ENCODE measurements at places on chromosomes 7 and 10.

DNA sequence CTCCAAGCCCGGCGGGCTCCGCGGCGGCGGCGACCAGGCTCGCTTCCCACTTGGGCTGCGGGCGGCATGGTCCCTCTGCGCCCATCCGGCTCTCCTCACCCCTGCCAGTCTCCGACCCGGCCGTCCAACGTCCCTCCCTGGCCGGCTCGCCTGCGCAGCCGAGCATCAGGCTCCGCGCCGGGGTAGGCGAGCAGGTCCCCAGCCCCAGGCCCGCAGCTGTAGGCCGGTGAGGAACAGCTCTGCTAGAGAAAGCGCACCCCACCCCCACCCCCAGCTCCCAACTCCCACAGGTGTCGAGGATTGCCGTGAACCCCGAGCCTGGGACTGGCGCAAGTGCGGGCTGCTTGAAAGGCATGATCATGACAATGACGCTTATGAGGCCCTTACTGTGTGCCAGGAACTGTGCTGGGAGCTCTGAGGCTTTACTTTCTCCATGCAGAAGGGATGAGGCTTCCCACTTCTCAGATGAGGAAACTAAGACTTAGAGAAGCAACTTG, 20.8 kb upstream of the PAX2 start:
- no peak for DNase-seq

DNA sequence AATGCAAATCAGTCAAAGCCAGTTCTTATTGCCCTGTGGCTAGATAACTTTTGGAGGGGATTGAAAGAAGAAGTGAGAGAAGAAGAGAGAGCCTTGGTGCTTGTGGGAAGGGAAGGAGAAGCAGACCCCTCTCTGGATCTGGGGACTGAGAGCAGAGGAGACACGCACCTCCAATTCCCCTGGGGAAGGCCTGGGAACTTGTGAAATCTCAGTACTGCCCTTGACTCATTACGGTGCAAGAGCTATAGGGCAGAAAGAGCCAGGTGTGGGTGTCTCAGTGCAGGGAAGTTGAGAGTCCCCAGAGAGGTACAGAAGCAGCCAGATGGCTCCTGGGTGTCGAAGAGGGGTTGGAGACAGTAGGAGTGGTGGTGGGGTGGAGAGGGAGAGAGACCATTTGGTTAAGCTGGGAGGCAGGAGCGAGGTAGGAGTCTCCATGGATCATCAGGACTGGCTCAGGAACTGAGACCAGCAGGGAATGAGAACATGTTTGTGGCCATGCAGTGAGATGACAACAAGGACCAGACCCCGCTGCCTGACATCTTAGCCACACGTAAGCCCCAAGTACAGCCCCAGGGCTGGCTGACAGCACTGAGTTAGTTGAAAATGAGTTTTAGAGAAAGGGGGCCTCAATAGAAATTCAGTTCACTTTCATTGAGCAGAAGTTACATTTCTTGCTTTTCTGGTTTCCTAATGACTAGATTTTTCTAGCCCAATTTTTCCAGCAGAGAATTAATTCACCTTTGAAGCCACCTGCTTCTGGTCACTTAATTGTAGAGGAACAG, 238.2 kb downstream of the BUB3 start:
- no peak for DNase-seq

DNA sequence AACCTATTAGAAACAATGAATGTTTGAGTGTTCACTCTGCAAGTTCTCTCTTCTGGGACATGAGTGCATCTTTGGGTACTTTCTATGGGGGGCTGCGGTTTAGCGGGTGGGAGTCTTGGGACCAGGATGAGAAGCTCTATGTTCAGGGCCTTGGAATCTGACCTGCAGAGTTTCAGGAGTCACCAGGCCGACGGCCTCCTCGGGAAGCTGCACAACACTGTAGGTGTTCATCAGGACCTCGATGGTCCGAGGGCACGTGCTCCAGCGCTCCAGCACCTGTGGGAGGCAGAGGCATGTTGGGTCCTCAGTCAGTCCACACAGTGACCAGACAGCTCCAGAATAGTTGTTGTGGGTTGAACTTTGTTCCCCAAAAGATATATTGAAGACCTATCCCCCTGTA, 8.9 kb upstream of the GBX1 start:
- no peak for DNase-seq

GRCh38 chr7:91634485-91635177, 245.9 kb downstream of the MTERF1 start:
- DNase-seq, result no peak

DNA sequence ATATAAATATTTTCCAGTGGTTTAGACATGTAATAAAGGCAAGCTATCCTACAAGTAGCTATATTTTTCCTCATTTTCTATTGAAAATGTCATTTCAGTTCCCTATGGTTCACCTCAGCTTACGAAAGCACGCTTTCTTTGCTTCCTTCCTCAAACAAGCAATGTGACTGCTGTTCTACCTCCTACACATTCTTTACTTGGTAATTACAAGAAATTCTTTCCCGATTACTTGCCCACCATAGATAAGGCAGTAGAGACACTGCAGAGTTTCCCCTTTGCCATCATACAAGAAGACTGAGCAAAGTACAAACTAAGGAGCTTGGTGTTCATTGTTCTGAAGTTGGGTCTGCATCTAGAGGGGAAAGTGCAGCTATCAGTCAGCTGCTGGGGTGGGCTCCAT, 249.4 kb downstream of the CRPPA start:
- no peak for DNase-seq

- DNase-seq, result no peak
Measured at GRCh38 chr10:132714096-132714985, 71.6 kb downstream of the NKX6-2 start.

DNA sequence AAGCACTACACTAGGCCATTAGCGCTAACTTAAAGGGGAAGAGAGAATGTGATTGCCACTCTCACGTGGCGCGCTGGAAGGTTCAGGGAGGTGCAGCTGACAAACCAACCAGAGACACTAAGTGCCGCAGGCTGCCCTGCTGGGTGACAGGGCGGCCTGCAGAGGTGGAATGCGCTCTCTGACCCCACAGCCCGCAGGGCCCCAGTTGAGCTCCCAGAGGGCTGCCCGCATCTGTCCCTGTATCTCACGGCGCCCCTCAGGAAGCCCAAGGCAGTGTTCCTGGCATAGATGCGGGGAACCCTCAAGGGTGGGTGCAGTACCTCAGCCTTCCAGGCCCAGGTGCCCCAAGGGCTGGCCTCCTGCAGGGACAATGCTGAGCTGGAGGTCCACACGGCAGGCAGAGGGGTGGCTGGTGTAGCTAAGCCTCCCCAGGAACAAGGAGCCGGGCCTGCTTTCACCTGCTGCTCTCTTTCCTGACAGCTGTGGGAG, 66.6 kb downstream of the CALML3 start:
- no peak for DNase-seq

DNA sequence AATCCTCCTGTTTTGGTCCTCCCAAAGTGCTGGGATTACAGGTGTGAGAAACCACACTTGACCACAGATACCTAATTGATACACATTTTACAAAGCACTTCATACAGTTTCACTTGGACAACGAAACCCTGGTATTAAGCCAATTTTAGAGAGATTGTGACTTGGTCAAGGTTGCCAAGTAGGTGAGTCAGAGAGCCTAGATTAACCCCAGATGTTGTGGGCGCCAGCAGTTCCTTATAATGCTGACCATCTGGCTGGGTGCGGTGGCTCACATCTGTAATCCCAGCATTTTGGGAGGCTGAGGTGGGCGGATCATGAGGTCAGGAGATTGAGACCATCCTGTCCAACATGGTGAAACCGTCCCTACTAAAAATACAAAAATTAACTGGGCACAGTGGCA, 4.9 kb upstream of the PHKG1 start:
- DNase-seq, result no peak

DNA sequence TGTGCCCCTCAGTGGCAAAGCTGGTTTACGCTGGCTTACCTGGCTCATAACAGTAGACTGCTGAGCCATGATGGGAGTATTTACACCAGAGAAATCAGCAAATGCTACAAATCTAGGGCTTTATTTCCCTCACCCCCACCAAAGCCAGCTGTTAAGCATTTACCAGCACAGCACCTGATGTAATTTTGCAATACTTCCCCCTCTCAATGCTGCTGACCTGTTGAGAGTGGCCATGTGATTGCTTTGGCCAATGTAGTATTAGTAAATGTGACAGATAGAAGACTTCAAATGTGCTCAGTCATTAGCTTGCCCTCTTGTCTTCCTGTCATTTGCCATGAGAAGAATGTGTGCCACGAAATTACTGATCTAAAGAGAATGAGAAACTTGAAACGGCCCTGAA, 46.6 kb downstream of the HERPUD2 start:
- DNase-seq, result no peak

GRCh38 chr10:33179067-33179466, 155.4 kb downstream of the NRP1 start:
- DNase-seq, result no peak
